ENCODE measurements at places on chromosomes 7 and 10. TPM values are rescaled to one million over a fixed set of nuclear protein-coding genes. Genes with fewer than 3 reads are reported as not detected.

TSPAN12 gene
- 152 TPM for polyA plus RNA-seq

RADIL gene
- polyA plus RNA-seq: 2.1 TPM

NUTM2E gene
- 0.81 TPM for polyA plus RNA-seq

OR2A5 gene
- polyA plus RNA-seq: 0.36 TPM

MET gene
- polyA plus RNA-seq: 53.2 TPM

SFXN2 gene
- polyA plus RNA-seq: 70.4 TPM

RBM20 gene
- polyA plus RNA-seq: 4.5 TPM

CNNM2 gene
- polyA plus RNA-seq: 10.2 TPM

MSMB gene
- polyA plus RNA-seq: not detected

NPFFR1 gene
- polyA plus RNA-seq: 0.32 TPM

CDHR3 gene
- 6.6 TPM for polyA plus RNA-seq

DNA sequence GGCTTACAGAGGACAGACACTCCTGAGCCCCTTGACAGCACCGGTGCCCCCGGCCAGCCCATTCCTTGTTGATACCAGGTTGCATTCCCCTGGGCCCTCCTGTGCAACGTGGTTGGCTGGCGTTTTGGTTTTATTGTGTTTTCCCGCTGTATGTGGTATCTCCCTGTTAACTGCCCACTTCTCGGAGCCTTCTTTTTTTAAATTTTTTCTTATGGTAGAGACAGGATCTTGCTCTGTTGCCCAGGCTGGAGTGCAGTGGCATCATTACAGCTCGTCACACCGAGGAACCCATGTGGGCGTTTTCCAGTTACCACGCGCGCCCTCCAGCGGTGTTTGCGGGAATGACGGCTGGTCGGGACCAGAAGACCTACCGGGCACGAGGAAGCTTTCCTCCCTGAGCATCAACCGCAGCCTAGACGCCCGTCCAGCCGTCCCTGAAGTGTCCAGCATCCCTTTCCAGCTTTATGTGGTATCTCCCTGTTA is 16.9 kb upstream of the ZFAND2A start:
- no peak for DNase-seq

GRCh38 chr10:113454341-113455061 is 98.4 kb upstream of the HABP2 start:
- DNase-seq: peak; percentile 27

DNA sequence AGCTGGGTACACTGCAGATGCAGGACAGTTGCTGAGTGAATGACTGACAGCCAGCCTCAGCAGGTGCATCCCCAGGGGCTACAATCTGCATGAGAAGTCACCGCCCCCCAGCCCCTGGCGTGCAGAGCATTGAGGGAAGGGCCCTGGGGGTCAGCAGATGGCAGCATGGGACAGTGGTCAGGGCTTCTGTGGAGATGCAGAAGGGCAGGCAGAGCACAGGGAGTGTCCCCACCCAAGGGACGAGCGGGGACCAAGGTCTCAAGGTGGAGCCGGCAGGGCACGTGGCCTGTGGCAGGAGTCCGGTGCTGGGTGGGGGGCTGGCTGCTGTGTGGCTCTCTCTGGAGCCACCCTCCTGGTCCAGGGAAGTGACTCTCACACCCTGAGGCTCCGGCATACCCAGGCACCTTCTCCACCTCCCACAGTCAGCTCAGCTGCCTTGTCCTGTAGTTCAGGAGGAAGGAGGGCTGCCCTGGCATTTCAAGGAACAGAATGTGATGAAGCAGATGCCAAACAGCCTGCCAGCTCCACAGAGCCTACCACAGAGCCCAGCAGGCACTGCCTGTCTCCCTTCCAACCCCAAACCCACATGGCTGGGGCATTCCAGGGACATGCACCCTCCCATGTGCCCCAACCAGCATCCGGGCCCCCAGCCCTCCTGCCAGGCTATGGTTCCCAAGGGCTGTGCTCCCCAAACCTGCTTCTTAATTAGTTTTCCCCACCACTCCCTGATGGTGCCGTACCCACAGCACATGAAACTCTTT is 114.5 kb downstream of the TMEM130 start:
- DNase-seq: no peak

GRCh38 chr10:130817046-130817624 is 494.4 kb downstream of the TCERG1L start:
- DNase-seq: no peak

DNA sequence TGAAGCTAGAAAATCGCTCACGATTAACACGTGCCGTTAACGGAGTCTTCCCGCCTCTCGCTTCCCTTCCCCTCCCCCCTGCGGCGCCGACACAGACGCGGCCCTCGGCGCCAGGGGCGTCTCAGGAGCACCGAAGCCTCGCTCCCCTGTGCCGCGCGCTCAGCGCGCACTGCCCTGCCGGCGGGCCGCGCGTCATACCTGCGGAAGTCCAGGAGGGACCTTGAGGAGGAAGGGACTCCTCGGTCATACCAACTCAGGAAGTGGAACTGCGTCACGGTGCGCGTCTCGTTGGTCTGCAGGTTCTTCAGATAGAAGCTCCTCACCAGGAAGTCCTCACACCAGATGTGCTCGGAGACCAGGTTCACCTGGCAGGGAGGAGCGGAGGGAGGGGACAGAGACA is 239.6 kb downstream of the DNAJB6 start:
- DNase-seq: no peak

DNA sequence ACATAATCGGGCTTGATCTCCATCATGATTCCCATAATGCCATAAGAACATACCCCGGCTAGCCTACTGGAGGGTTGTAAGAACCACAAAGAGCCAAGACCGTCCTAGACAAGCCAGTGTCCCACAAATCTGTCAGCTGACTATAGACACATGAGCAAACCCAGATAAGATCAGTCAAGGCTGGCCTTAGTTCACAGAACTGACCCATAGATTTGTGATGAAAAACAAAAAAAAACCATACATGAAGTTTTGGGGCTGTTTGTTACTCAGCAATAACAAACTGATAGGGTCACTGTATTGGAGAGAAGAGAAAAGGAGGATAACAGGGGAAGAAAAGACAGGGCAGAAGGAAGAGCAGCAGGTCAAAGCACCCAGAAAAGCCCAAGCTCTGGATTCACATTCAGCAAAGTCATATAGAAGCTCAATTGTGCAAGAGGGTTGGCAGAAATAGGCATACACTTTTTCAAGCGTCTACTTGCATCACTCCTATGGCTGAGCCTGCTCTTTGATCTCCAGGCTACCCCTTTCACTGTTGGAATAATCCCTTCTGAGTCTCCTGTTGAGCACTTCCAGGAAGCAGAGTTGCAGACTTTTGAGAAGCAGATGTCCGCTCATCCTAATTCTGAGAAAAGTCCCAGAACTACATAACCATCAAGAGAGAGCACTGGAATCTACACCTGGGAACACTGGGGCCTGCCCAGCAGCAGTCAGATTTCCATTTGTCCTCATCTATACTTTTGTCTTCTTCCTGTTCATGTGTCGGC is 122.0 kb upstream of the HABP2 start:
- DNase-seq: no peak

- no peak for DNase-seq
These were observed 25.7 kb downstream of the MACROH2A2 start for GRCh38 chr10:70078329-70078728.

DNA sequence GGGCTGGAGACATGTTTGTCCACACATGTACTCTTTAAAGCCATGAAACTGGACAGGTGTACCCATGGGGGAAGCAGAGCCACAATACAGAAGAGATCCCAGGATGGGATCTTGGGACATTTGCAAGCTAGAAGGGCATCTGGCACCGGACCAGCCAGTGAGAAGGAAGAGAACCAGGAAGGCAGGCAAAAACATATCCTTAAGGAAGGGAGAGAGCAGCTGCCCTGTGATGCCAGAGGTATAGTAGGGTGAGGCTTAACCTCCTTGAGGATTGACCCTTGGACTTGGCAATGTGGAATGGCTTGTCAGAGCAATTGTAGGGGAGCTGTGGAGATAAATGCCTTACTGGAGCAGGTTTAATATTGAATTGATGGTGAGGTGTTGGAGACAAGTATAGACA is 17.9 kb upstream of the SUV39H2 start:
- DNase-seq: no peak

GRCh38 chr7:124171068-124171467 is 138.2 kb upstream of the TMEM229A start:
- peak; percentile 14 for DNase-seq

GRCh38 chr10:88346144-88346977 is 236.8 kb downstream of the RNLS start:
- DNase-seq: no peak

GRCh38 chr10:97184971-97185325 is 811 bp downstream of the SLIT1 start:
- no peak for DNase-seq

Measured in renal pelvis (tissue), 12 donors.